ENCODE measurements at places on chromosomes 12 and 14. TPM values are rescaled to one million over a fixed set of nuclear protein-coding genes. Genes with fewer than 3 reads are reported as not detected.

The RAD9B gene
- total RNA-seq: 0.29 TPM

The SELPLG gene
- 4.1 TPM for total RNA-seq

The ANO2 gene
- 0.44 TPM for total RNA-seq

The TSPAN11 gene
- 1.0 TPM for total RNA-seq

The TCTN1 gene
- 29.1 TPM for total RNA-seq

The TNFAIP2 gene
- total RNA-seq: 190 TPM

The INHBE gene
- total RNA-seq: 3.8 TPM

The SMAGP gene
- total RNA-seq: 8.9 TPM

The NANOG gene
- total RNA-seq: under 0.01 TPM

The TMEM121 gene
- total RNA-seq: 13.2 TPM

The CIROP gene
- total RNA-seq: 1.7 TPM

The PTPRO gene
- 1.2 TPM for total RNA-seq

The ZNF891 gene
- total RNA-seq: 1.7 TPM

The BATF gene
- total RNA-seq: not detected

The GMFB gene
- total RNA-seq: 95.9 TPM

The BTBD7 gene
- total RNA-seq: 22.2 TPM

The FAM181A gene
- total RNA-seq: not detected

The ACSS3 gene
- total RNA-seq: 19.8 TPM

The GNB3 gene
- total RNA-seq: 1.7 TPM

The PROX2 gene
- not detected for total RNA-seq

The PRPH gene
- total RNA-seq: 2.6 TPM

The SMCO2 gene
- 0.17 TPM for total RNA-seq

The MGST1 gene
- total RNA-seq: 123 TPM

The WNT1 gene
- total RNA-seq: not detected

The TAS2R19 gene
- total RNA-seq: 4.5 TPM

The TAS2R20 gene
- total RNA-seq: 2.8 TPM

The POTEG gene
- not detected for total RNA-seq

The PTCSC3 gene
- not detected for total RNA-seq

The G2E3 gene
- 30.3 TPM for total RNA-seq

The PLEKHG7 gene
- not detected for total RNA-seq

The OAS1 gene
- 0.87 TPM for total RNA-seq

The SPX gene
- not detected for total RNA-seq

The TMEM132D gene
- total RNA-seq: not detected

The PTPRB gene
- total RNA-seq: 0.73 TPM

The MYO1H gene
- total RNA-seq: not detected

The SRGAP1 gene
- 27.5 TPM for total RNA-seq

The CRIP1 gene
- total RNA-seq: 2.5 TPM

The SLC15A5 gene
- total RNA-seq: not detected

The SLC7A8 gene
- total RNA-seq: 14.7 TPM

The KRT1 gene
- total RNA-seq: not detected

The SART3 gene
- total RNA-seq: 65.5 TPM

The MANSC4 gene
- total RNA-seq: not detected

The TAS2R8 gene
- not detected for total RNA-seq

The JAG2 gene
- total RNA-seq: 1.6 TPM

The TRPV4 gene
- total RNA-seq: 2.5 TPM

The NPAS3 gene
- total RNA-seq: 0.17 TPM

The TMEM19 gene
- total RNA-seq: 29.1 TPM

The CCDC196 gene
- not detected for total RNA-seq

The STXBP6 gene
- 6.1 TPM for total RNA-seq

The SVOP gene
- not detected for total RNA-seq

The ZBTB42 gene
- total RNA-seq: 3.2 TPM

The ACTN1 gene
- total RNA-seq: 225 TPM

The CSRP2 gene
- 10.8 TPM for total RNA-seq

The REM2 gene
- 0.29 TPM for total RNA-seq

The GLT1D1 gene
- not detected for total RNA-seq

Data from smooth muscle cell of trachea (primary cell).